ENCODE measurements at places on chromosomes 16 and 17.

- DNase-seq, result peak; percentile 39
Observed at GRCh38 chr17:41687828-41688640, 651 bp upstream of the EIF1 start.

DNA sequence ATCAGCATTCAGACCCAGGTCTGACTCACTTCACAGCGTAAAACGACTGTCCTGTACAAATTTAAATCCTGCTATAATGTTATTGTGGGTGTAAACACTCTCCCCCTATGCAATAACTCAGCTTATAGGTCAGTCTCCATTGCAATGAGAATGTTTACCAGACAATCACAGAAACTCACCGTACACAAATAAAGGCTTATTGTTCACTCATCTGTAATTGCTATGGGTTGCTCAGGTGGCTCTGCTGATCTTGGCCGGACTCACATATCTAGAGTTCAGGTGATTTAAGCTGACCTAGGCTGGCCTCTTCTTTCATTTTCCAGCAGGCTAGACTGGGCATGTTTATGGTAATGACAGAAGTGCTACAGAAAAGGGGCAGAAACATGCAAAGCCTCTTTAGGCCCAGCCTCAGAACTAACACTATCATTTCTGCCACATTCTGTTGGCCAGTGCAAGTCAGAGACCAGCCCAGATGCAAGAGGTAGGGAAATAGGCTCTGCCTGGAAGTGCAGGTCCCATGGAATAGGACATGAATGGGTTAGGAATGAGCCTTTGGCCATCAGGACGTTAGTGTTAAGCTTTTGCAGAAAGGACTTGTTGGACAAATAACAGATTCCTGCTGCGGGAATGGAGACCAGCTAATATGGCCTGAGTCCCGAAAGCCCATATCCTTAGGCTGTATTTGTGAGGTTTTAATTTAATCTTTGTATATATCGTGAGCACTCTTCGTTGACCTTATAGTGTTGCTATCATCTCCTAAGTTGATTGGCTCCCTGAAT lies 44.0 kb downstream of the HLF start:
- DNase-seq, result no peak

DNA sequence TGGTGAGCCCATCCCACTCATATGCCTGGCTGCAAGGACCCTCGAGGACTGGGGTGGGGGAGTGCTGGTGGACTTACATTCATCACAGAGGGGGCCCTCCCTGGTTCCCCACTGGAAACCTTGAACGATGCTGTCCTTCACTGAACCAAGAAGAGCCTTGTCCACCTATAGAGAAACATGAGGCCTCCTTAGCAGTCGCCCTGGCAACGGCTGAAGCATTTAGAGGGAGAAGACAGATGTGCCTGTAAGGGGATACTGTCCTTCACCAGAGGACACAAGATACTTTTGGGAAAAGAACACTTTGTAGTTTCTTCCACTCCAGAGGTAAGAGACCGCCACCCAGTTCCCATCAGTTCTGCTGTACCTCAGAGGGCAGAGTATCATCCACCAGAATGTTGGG lies 6.5 kb downstream of the HIGD1B start:
- no peak for DNase-seq

DNA sequence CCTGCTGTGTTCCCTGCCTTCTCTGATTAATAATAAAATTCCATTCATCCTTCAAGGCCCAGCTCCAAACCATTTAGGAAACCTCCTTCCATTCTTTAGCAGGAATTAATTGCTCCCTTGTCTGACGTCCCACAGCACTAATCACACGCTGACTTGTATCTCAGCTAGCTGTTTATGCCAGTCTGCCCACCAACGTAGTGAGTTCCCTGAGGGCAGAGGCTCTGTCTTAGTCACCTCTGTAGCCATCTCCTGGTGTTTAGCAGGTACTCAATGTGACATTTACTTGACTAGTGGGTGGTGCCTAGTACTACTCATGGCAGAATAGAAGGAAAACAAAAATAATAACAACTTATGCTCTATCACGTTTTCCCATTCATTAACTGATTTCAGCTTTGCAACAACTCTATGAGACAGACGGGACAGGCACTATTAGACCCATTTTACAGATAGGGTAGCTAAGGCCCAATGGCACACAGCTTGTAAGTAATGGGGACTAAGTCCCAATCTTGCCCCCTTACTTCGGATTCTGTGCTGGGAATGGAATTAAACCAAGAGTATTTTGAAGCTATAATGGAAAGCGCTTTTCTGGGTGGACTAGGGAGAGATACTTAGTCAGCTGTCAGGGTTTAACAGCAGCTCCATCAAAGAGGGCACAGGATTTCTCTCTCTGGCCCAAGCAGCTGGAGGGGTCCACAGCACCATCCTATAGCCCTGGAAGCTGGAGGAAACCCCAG lies 931 bp upstream of the WIPF2 start:
- DNase-seq, result no peak

DNA sequence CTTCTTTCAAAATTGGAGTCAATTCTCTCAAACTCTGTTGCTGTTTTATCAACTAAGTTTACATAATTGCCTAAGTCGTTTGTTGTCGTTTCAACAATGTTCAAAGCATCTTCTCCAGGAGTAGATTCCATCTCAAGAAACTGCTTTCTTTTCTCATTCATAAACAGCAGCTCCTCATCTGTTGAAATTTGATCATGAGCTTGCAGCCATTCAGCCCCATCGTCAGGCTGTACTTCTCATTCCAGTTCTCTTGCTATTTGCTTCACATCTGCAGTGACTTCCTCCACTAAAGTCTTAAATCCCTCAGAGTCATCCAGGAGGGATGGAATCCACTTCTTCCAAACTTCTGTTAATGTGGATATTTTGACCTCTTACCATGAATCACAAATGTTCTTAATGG lies 230.6 kb downstream of the IRF8 start:
- no peak for DNase-seq

DNA sequence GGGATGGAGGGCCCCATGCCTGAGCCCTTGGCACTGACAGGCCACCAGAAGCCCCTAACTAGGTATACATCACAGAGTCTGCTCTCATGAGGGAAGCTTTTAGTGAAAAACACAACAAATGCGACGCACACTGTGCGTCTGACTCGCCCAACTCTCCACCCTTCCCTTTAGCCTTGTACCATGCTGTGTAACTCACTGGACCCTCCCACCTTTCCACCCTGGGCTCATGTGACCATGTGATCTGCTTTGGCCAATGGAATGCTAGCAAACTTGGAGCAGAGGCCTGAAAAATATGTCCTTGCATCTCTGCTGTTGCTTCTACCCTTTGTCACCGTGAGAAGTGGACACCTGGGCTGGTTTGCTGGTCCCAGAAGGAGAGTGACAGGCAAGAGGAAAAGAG lies 21.6 kb downstream of the TK2 start:
- no peak for DNase-seq

GRCh38 chr17:47704116-47704515 lies 10.2 kb downstream of the TBKBP1 start:
- no peak for DNase-seq

DNA sequence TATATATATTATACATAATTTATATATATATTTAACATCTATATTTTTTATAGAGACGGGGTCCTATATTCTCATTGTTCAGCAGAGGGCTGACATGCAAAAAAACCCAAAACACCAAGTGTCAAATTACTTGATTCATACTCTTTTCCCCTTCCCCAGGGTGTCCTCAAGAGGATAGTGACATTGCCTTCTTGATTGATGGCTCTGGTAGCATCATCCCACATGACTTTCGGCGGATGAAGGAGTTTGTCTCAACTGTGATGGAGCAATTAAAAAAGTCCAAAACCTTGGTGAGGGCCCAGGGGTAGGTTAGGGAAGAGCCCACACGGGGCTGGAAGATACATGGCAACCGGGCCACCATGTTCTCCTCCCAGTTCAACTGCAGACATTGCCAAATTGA lies 11.0 kb downstream of the ITGAM start:
- no peak for DNase-seq

DNA sequence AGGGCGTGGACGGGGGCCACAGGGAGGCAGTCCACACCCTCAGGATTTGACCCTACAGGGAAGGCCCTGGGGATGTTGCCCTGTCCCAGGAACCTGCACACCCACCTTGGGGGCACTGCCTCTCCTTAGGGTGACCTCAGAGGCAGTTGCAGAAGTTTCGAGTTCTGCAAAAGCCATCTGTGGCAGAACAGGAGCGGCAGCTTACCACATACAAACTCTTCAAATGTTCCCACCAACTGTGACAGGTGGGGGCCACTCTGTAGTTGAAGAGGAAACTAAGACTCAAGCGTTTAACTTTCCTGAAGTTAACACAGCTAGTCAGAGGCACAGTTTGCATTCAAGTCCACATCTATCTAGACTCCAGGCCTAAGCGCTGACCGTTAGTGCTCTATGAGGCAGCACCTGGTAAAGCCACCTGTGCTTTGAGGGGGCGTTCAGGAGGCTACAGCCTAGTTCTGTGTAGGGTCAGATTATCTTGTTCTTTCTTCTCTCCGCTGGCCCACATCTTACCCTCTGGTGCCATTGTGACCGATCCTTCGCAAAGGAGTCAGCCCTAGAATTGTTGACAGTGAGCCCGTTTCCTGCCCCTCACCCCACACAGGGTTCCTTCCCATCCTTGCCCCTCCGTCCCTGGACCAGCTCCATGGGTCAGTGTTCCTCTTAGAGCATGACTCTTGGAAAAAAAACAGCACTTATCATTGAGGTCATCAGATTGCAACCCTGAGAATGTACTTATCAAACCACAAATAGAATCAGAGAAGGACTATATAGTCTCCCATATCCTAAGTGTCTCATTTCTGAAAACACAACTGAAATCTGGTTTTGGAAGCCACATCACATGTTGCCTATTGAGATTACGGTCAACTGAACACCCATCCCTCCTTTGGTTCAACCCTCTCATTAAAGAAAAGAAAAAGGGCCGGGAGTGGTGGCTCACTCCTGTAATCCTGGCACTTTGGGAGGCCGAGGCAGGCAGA lies 45.4 kb downstream of the CDH1 start:
- DNase-seq, result no peak

GRCh38 chr16:30744183-30744582 lies 4.0 kb upstream of the PHKG2 start:
- DNase-seq, result no peak

GRCh38 chr17:38560503-38561318 lies 45.0 kb downstream of the SRCIN1 start:
- no peak for DNase-seq

Data from activated CD8-positive, alpha-beta memory T cell treated with anti-CD3 and anti-CD28 coated beads for 4 hours (primary cell).